NCI-H1417 (cell line): ENCODE measurements at places on chromosomes 6 and 20.

DNA sequence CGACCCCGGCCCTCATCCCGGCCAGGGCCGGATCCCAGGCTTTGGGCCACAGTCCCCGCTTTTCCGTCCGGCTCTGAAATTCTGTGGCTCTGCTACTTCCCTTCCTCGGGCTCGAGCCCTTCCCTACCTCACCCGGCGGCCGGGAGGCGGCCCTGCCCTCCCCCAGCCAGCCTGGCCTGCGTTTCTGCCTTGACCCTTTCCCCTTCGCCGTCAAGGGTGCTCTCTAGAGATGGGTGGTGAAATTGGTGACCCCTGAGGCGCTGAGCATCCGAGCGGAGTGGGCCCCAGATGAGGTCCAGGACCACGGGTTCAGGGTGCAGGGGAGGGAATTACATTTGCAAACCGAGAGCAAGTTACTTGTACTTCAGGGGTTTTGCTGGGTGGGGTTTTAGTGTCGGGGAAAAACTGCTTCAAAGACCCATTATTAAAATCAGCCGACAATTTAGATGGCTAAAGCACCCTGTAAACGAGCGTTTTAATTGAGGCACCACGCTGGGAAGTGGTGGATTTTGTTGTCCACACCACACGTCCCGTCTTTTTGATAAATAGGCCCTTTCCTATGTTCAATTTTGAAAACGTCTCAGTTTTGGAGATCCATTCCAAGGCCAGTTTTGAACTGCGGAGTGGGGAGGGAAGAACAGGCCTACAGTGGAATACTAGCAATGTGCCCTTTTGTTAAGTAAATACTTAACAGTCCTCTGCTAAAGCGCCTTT is 9.9 kb downstream of the TFAP2A start:
- DNase-seq, result peak; percentile 79

DNA sequence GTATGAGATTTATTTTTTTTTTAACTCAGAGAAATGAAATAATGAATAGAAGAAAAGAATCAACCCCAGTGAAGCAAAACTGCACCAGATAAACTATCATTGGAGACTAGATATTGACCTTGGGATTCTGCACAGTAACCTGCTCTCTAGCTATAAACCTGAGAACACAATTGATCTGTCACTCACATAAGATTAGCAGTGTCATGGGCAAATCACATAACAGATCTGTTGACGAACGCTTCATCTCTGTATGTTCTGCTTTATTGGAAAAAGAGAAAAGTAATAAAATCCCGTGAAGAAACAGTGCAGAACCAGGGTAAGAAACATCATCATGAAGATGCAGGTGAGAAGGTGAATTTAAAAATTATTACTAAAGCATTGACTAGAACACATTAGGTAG is 52.8 kb upstream of the RGS17 start:
- no peak for DNase-seq

GRCh38 chr6:134707342-134708031 is 242.4 kb downstream of the ALDH8A1 start:
- peak; percentile 70 for DNase-seq

- DNase-seq, result peak; percentile 46
These were observed 63.1 kb downstream of the ATXN1 start for GRCh38 chr6:16698162-16698533.

- no peak for DNase-seq
These were observed 296.0 kb downstream of the ADGRG6 start for GRCh38 chr6:142597836-142598235.
